ENCODE measurements at places on chromosomes 13 and 19. TPM values are rescaled to one million over a fixed set of nuclear protein-coding genes. Genes with fewer than 3 reads are reported as not detected.

CGB5 gene
- not detected for total RNA-seq

ZNF320 gene
- 9.3 TPM for total RNA-seq

ZNF100 gene
- 2.8 TPM for total RNA-seq

KLF16 gene
- 5.6 TPM for total RNA-seq

EXOSC5 gene
- total RNA-seq = 9.0 TPM

DNA sequence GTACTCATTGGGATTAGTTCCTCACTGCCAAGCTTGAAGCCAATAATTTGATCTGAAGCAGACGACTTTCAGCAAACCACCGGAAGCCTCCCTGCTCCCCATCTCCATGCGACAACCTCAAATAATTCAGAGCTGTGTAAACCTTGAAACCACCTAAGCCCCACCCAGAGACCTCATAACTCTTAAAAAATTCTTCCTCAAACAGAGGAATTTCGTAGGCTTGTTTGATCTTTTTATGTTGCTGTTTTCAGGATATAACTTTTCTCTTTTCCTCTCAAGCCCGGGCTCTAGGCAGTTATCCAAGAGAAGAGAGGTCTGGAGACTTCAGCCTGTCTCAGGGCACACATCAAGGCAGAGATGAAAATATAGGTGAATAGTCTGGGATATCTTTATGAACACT, 311.6 kb downstream of the KCNRG start:
- H3K27me3 ChIP-seq = no peaks in the 10 kb centered on the region
- H3K4me3 ChIP-seq = no peak overlapping the region
- no peak for DNase-seq

GRCh38 chr13:25276748-25277147, 10.5 kb downstream of the MTMR6 start:
- H3K36me3 ChIP-seq = no peaks in the 10 kb centered on the region
- peaks cover 12% of the 10 kb centered on the region for H3K4me1 ChIP-seq
- H3K27me3 ChIP-seq = no peaks in the 10 kb centered on the region
- no peak for DNase-seq
- no peak overlapping the region for H3K27ac ChIP-seq

DNA sequence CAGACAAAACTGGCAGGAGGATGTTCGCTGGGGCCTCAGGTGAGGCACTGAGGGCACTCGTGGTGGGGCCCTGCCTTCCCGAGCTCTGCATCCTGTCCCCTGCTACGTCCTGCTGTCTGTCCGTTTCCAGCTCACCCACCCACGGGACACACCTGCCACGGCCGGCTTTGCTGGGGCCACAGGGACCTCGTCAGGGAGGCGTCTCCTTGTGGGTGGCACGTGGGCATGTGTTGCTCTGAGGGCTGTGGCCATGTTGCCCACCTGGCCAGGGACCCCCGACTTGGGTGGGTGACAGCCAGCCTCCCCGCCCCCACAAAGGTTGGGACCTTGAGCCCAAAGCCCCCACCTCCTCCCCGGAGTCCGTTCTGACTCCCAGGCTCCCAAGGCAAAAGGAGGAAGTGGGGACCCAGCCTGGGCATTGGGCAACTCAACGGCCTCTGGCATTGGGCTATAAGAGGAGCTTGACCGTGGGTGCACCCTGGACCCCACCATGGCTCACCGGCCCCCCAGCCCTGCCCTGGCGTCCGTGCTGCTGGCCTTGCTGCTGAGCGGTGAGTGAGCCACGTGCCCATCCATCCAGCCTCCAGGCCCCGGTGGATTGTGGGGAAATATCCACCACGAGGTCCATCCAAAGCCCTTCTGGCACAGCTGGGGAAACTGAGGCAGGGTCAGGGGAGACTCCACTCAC, at the start of gene PRTN3:
Gene PRTN3, plus strand, starts transcription at position 481 of the 688 bp plus-strand sequence. Its CDS starts 10 bp downstream, at position 491.
- H3K27me3 ChIP-seq = peaks cover 8% of the 10 kb centered on the region
- no peak for DNase-seq
- H3K27ac ChIP-seq = no peak within 1 kb of the TSS
- H3K4me1 ChIP-seq = no peaks in the 10 kb centered on the region
- no peaks in the 10 kb centered on the region for H3K36me3 ChIP-seq
- no peak within 1 kb of the TSS for H3K4me3 ChIP-seq

GRCh38 chr13:28678809-28679208, 19.9 kb downstream of the POMP start:
- no peak for DNase-seq
- no peaks in the 10 kb centered on the region for H3K27me3 ChIP-seq
- H3K4me1 ChIP-seq = no peaks in the 10 kb centered on the region
- no peak overlapping the region for H3K4me3 ChIP-seq
